Omental fat pad (tissue), 4 donors: ENCODE measurements at places on chromosomes 11 and 22. TPM values are rescaled to one million over a fixed set of nuclear protein-coding genes. Genes with fewer than 3 reads are reported as not detected.

Gene SHANK2
- 6.7 TPM for total RNA-seq

Gene SOX10
- total RNA-seq = 2.5 TPM

Gene C11orf65
- 0.28 TPM for total RNA-seq

Gene GAB4
- not detected for total RNA-seq

Gene PANX3
- not detected for total RNA-seq
